ENCODE measurements at places on chromosomes 13 and 19.

- peak; percentile 50 for DNase-seq
- H3K36me3 ChIP-seq = peaks cover 2% of the 10 kb centered on the region
- no peak overlapping the region for H3K4me3 ChIP-seq
- no peak overlapping the region for H3K27ac ChIP-seq
- peaks cover 7% of the 10 kb centered on the region for H3K4me1 ChIP-seq
These were observed 28.2 kb downstream of the FGF9 start for GRCh38 chr13:21698817-21699679.

DNA sequence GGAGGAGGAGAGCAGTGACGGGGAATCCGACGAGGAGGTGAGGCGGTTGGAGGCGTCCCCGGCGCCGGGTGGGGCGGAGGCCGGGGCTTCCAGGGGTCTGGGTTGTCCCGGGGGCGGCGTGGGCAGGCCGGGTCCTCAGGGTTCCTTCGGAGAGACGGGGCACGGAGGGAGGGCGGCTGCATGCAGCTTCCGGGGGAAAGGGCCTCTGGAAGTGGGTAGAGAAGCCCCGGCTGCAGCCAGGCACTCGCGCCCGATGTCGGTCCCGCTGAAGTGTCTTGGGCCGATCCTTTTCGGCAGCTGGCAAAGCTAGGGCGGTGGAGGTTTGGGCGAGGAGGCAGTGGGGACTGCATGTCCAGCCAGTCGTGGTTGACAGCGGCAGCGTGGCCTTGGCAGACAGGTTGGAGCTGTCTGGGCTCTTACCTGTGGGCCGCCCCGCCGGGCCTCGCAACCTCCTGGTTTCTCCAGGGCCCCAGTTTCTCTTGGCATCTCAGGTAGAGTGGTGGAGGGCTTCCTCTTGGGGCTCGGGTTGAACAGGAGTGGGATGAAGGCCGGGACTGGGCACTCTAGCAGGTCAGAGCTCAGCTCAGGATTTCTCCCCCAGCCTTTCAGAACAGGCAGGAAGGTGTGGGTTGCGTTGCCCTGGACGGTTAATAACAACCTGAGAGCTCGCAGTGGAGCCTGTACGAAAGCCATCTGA is 690 bp downstream of the KMT2B start:
- no peaks in the 10 kb centered on the region for H3K27me3 ChIP-seq
- H3K27ac ChIP-seq = peak overlapping the region; percentile 68
- DNase-seq = no peak
- peak overlapping the region; percentile 83 for H3K4me3 ChIP-seq
- H3K4me1 ChIP-seq = no peaks in the 10 kb centered on the region
- peaks cover 31% of the 10 kb centered on the region for H3K36me3 ChIP-seq

DNA sequence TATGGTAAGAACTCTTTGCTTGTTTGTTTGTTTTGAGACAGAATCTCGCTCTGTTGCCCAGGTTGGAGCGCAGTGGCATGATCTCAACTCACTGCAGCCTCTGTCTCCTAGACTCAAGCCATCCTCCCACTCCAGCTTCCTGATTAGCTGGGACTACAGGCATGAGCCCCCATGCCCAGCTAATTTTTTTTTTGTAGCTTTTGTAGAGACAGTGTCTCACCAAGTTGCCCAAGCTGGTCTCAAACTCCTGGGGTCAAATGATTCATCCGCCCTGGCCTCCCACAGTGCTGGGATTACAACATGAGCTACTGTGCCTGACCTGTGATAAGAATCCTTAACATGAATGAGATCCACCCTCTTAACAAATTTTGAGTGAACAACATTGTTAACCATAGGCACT is 183.9 kb upstream of the TSHZ3 start:
- H3K27me3 ChIP-seq = no peaks in the 10 kb centered on the region
- H3K4me3 ChIP-seq = no peak overlapping the region
- H3K4me1 ChIP-seq = no peaks in the 10 kb centered on the region
- no peak overlapping the region for H3K27ac ChIP-seq
- no peak for DNase-seq

DNA sequence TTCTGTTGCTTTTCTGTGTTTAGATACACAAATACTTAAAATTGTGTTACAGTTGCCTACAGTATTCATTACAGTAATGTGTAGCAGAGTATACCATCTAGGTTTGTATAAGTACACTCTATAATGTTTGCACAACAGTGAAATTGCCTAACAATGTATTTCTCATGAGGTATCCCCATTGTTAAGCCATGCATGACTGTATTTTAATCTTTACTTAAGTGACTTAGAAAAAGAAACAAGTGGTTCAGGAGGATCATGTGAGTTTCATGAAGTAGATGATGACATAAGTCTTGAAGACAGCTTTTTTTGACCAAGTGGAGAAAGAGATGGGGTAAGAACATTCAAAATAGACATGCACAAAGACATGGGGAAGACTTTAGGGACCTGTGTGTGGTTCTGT is 8.4 kb upstream of the KCTD4 start:
- peaks cover 8% of the 10 kb centered on the region for H3K4me1 ChIP-seq
- no peak for DNase-seq
- no peak overlapping the region for H3K4me3 ChIP-seq

DNA sequence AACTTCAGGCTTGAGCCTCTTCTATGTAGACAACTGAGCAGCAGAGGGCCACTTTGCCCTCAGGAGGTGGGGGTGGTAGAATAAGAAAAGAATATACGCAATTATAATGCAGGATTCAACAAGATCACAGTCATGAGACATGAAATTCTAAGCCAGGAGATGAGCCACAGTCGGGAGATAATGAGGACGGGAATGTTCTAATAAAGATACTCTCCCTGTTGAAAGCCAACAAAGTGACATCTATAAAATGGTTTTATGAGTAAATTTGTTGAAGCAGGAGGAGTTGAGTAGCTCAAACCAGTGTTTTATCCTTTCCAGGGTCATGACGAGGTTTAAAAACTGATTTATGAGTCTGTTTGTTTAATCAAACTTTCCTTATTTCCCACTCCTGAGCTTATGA is 152.0 kb upstream of the SERP2 start:
- no peaks in the 10 kb centered on the region for H3K4me1 ChIP-seq
- no peaks in the 10 kb centered on the region for H3K27me3 ChIP-seq
- H3K36me3 ChIP-seq = no peaks in the 10 kb centered on the region
- DNase-seq = no peak
- H3K4me3 ChIP-seq = no peak overlapping the region

DNA sequence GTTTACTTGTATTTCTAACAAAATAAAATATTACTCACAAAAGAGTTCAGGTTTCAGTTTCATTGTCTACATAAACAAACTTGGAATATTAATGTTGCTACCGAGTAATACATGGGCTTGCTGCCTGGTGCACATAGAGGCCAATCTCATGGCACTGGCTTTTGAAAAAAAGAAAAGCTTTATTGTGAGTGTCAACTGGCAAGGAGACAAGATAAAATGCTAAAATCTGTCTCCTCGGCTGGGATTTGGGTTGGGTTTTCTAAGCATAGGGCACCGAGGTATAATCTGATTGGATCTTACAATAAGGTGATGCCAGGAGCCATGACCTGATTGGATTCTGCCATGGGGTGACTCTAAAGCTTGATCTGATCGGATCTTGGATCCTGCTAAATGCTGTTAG is 1519.9 kb upstream of the MIR17HG start:
- DNase-seq = no peak
- peaks cover 11% of the 10 kb centered on the region for H3K4me1 ChIP-seq
- no peak overlapping the region for H3K4me3 ChIP-seq
- no peak overlapping the region for H3K27ac ChIP-seq
- no peaks in the 10 kb centered on the region for H3K36me3 ChIP-seq

DNA sequence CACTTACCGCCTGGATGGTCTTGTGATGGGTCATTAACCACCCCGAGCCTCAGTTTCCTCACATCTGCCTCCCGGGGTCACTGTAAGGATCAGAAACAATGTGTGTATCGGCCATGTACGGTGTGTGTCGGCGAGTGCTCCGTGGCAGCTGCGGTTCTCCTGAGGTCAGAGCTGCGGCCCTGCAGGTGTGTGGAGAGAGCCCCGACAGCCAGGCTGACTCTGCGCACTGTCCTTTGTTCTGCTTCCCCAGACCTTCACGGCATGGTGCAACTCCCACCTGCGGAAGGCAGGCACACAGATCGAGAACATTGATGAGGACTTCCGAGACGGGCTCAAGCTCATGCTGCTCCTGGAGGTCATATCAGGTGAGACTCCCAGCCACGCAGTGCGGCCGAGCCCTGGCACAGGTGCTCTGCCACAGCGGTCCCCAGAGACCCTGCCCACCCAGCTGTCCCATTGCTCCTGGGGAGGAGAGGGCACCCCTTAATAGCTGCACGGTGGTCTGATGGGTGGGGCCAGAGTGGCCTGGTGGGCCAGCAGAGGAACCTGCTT is 43.8 kb downstream of the CAPN12 start:
- H3K27ac ChIP-seq = peak overlapping the region; percentile 23
- peaks cover 22% of the 10 kb centered on the region for H3K4me1 ChIP-seq
- DNase-seq = no peak
- H3K27me3 ChIP-seq = no peaks in the 10 kb centered on the region
- H3K4me3 ChIP-seq = no peak overlapping the region
- peaks cover 40% of the 10 kb centered on the region for H3K36me3 ChIP-seq

DNA sequence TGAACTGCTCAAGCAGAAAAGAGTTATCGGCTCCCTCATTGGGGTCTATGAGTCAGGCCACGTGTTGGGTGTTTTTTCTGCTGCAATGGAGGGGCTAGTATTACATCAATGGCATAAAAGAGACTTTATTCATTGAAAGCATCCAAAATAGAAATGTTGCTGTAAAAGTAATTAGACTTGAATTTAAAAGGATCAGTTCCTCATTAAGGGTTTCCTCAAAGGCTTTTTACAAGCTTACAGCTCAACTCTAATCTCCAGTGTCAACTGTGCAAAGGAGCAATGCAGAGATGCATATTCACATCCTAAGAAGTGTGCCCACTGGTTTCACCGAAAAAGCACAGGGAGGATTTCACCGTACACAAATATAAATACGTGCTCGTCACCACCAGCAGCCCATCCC is 300.3 kb downstream of the FOXO1 start:
- no peak overlapping the region for H3K4me3 ChIP-seq
- no peaks in the 10 kb centered on the region for H3K36me3 ChIP-seq
- no peak overlapping the region for H3K27ac ChIP-seq
- no peaks in the 10 kb centered on the region for H3K27me3 ChIP-seq
- H3K4me1 ChIP-seq = no peaks in the 10 kb centered on the region
- DNase-seq = no peak

GRCh38 chr19:9792206-9793070 is 23.9 kb upstream of the ZNF846 start:
- no peaks in the 10 kb centered on the region for H3K36me3 ChIP-seq
- DNase-seq = peak; percentile 99
- no peaks in the 10 kb centered on the region for H3K27me3 ChIP-seq
- H3K27ac ChIP-seq = peak overlapping the region; percentile 97

- no peaks in the 10 kb centered on the region for H3K36me3 ChIP-seq
- no peaks in the 10 kb centered on the region for H3K27me3 ChIP-seq
- H3K4me3 ChIP-seq = no peak overlapping the region
- DNase-seq = no peak
- H3K4me1 ChIP-seq = no peaks in the 10 kb centered on the region
- no peak overlapping the region for H3K27ac ChIP-seq
These were observed 276.0 kb downstream of the SLC7A1 start for GRCh38 chr13:29319451-29319850.
